SW 1271 (cell line): ENCODE measurements at places on chromosomes 7 and 10.

DNA sequence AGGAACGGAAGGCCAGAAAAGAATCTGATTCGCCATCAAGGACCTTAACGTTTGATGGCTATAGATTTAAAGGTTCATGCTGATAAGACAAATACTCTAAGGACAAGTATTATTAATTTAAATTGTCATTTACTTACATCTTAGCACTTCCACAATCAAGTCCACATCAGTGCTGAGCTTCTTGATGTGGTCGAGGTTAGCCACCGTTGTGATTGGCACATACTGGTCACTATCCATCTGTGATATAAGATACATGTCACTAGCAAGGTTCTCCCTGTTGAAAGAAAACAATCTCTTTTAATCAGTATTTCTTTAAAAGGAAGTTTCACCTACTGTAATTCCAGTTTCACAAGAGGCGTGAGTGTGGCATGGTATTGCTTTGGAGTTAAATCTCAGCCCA is 88.7 kb downstream of the LARP4B start:
- DNase-seq, result no peak

DNA sequence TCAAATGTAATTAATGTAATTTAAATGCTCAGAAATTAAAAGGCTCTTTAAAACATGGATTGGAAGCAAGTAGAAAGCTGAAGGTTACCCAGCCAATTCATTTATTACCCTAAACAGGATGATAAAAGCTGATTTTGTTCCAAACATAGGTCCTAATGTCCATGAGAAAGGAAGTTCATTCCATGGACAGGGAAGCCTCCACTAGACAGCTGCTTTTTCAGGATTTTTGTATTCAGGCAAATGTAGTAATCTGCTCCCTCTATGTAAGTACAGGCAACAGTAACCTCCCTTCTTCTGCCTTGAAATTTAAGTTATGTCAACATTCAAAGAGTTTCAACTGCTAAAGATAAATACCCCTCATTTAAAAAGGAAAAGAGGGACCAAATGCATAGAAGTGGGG is 123.0 kb upstream of the WNT16 start:
- no peak for DNase-seq

DNA sequence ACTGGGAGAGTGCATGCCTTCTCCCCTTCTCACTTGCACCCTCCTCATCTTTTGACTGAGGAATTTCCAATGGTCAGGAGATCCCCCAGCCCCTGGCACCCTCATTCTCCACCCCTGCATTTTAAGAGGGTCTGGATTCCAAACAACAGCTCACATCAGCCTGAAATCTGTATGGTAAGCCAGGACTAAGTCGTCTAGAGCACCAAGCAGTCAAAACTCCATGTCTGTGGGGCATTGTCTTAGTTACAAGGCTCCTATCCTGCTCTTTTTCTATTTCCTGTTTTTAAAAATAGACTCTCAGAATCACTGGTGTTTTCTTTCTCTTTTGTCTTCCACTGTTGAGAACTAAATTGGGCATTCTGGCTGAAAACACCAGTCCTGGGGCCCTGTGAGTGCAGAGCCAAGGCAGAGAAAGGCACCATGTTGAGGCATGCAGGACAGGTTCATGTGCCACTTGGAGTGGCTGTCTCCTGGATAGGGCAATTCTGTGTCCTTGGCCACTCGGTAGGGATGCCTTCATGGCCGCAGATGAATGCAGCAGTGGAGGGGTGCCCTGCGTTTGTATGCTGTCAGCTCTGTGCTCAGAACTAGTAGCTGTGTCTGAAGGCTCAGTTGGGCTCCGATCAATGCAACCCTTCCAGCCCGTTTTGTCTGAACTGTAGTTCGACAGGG is 216.6 kb upstream of the YAE1 start:
- no peak for DNase-seq

- DNase-seq, result no peak
Measured at GRCh38 chr10:125016123-125016522, 74.2 kb downstream of the ZRANB1 start.

DNA sequence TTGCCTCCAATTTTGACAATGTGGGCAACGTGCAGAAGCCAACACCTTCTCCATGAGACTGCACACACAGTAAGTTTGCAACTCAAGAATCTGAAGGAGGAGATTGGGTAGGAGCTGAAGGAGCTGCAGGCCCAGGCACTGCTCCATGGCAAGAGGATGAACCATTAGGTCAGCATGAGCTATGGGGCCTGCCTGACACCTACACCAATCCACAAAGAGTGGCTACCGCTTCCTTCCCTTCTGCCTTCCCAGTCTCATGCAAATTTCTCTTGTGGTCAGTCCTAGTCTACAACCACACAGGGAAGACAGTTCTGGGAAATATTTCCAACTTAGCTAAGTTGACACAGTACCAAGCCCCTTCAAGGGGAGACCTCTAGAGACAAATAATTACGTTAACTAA is 142.0 kb upstream of the ADO start:
- DNase-seq, result no peak

GRCh38 chr7:132113536-132114371 is 462.5 kb downstream of the PLXNA4 start:
- DNase-seq, result no peak

GRCh38 chr7:97011536-97012364 is 6.4 kb downstream of the DLX6 start:
- no peak for DNase-seq

- DNase-seq, result no peak
Measured at GRCh38 chr10:110163841-110164240, 43.6 kb upstream of the MXI1 start.

DNA sequence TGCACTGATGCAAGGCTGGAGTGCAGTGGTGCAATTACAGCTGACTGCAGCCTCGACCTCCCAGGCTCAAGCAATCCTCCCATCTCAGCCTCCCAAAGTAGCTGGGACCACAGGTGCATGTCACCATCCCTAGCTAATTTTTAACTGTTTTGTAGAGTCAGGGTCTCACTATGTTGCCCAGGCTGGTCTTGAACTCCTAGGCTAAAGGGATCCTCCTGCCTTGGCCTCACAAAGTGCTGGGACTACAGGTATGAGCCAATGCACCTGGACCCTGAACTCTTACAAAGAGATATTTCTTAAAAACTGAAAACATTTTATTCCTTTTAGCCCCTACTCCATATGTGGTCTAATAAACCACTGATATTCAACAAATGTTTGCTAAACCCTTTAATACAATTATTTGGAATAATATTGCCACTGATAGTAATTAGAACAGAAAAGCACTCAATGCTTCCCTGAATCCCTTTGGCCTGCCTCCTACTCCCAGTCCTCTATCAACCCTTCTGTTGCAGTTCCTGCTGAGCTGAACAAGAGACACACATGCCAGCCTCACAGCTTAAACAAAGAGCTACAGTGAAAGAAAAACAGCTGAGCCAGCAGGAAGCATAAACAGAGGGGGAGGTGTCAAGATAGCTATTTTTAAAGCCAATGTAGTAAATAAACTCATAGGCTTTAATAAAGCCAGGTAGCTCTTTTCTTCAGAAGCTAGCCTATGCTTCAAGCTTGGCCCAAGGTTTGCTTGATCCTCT is 7.0 kb upstream of the GNAI1 start:
- no peak for DNase-seq

GRCh38 chr7:118312051-118312450 is 87.5 kb downstream of the ANKRD7 start:
- no peak for DNase-seq

DNA sequence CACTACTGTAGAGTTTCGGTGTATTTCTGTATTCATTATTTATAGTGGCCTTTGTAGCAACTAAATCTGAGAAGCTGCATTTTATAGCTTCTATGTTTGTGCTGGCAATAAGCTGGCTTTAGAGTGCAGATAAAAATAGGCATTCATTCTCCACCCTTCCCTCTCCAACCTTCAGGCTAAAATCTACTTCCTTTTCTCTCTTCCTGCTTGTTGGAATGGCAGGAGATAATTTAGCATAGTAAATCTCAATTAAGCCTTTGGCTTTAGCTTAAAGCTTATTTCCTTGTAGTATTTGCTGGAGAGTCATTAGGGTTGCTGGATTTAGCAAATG is 58.5 kb downstream of the CPVL start:
- DNase-seq, result no peak

DNA sequence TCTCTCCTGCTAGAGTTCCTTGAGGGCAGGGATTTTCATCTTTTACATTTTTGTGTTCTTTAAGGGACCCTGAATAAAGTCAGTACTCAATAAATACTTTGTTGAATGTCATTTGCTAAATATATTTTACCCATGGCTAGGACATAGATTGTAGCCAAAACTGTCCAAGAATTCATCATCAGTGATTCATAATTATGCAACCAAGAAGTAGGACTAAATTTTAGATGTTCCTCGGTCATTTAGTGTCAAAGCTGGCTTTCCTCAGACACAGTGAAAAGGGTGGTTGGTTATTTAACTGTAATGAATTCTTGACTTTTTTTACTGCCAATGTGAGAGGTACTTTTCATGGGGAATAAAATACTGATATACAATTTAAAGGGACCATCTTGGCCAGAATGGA is 3.3 kb downstream of the NUDT13 start:
- DNase-seq, result no peak

DNA sequence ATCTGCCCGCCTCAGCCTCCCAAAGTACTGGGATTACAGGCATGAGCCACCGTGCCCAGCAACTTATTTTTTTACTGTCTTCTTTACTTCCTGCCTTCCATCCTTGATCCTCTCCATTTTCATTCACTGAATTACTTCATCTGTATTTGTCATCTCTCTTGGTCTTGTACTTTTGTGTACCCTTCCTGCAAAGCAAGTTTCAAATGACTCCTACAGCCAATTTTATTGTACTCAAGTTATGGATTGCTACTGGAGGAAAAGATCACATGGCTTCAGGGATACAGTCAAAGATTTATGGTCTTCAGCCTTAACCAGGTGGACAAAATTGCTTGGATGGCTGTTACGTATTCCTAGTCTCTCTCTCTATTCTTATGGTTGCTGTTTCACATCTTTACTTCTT is 22.6 kb downstream of the SEPTIN7 start:
- DNase-seq, result no peak

- DNase-seq, result no peak
Measured at GRCh38 chr7:128053023-128053422, 21.8 kb upstream of the LRRC4 start.

GRCh38 chr10:14261336-14261735 is 69.4 kb downstream of the FRMD4A start:
- no peak for DNase-seq

DNA sequence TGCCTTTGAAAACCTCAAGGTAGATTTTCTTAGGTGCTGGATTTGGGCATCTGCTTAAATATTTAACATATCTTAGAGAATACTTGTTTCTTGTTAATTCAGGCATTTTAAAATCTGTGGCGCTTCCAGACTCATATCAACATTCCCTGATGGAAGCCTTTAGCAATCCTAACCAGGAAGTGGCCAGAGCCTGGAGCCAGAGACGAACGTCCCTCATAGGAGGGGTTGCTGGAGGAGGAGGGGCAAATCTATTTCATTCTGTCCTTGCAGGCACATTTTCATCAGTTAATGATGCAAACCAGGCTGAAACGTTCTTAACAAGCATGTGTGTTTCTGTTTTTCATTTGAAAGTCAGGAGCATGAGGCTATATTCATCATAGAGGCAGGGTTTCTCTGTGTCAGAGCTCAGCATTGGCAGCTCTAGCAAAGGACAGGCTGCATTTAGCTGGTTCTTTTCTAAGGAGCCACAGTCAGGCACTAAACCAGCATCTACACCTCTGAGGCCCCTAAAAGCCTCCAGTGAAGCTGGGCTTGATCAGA is 17.8 kb upstream of the IFIT2 start:
- DNase-seq, result no peak

GRCh38 chr7:115679976-115680375 is 350.6 kb downstream of the TFEC start:
- peak; percentile 43 for DNase-seq

DNA sequence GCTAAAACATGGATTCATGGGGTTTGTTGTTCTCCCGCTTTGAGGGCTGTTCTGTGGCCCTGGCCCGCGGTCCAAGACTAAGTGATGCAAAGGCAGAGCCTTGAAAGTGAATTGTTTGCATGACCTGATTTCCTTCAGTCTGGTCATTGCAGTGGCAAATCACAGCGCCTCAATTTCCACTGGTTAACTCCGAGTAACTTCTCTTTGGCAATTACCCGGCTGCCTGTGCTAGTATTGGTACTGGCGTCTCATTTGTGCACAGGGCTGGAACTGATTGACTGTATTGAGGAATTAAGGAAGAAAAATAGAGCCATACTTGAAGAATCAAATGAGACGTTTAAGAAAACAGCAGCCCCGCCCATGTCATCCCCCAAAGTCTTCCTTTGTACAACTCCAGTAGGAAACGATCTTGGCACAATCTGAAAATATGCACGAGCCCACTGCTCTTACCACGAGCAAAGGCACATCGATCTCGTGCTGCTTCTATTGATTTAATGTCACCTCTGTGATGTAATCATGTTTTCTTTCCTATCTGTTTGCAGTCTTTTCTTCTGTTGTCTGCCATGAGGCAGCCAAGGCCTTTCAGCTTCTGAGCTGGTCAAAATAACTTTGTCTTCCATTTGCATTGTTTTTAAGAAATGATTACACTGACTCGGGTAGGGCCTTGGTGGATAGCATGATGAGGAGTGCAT is 60.6 kb upstream of the SHH start:
- DNase-seq, result no peak

DNA sequence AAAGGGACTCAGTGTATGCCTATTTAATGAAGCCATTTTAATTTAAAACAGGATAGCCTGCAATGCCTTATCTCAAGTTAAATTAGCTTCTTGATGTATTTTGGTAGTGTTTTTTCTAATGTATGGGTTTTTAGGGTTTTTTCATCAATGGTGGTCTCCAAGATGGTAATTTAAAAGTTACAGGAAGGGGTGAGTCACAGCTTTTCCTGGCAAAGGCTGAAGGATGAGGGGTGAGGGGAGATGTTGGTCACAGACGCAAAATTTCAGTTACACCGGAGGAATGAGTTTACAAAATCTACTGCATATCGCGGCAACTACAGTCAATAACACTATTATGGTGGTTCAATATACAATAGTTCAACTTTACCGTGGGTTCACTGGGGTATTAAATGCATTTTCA is 31.6 kb downstream of the CCDC3 start:
- DNase-seq, result no peak
